ENCODE measurements at places on chromosomes 5 and 9.

DNA sequence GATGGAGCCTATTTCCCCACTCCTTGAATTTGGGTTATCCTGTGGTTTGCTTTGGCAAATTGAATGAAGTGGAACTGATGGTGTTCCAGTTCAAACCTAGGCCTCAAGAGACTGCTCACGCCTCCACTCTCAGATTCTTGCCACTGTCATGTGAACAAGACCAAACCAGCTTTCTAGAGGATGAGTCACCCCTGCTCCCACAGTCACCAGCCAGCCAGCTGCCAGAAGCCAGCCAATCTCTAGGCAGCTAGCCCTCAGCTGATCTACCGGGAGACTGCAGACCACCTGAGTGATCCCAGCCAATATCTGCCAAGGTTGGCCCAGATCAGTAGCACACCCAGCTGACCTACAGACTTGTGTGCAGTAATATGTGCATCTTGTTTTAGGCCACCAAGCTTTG is 300.6 kb downstream of the TMEM38B start:
- no peak for DNase-seq

DNA sequence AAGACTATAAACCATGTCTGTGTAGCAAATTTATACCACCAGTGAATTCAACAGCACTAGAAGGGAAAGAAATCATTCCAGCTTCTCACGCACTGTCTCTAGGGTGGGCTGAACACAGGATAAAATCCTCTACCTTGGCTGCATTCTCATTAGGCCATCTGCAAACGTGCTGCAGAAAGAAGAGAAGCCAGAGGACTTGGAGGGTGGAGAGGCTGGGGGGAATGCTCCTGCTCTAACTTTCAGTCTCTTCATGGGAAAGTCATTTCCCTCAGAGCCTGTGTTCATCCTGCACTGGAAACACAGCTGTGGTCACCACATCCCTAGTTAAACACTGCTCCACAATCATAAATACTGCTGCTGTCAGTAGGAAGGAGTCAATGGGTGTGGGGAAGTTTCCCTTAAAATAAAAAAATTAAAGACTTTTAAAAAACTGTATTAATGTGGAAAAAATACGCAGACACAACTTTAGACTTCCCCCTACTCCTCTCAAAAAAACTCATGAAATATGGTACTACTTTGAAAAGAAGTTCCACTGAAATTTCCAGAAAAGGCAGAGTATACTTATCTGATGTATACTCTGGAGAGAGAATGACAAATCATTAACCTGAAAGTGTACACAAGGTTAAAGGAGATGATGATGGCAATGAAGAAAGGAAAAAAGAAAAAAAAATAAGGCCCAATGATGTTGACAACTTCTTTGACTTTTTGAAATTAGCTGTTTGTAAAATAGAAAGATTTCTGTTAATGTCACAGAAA is 46.8 kb downstream of the LHFPL2 start:
- DNase-seq = no peak

DNA sequence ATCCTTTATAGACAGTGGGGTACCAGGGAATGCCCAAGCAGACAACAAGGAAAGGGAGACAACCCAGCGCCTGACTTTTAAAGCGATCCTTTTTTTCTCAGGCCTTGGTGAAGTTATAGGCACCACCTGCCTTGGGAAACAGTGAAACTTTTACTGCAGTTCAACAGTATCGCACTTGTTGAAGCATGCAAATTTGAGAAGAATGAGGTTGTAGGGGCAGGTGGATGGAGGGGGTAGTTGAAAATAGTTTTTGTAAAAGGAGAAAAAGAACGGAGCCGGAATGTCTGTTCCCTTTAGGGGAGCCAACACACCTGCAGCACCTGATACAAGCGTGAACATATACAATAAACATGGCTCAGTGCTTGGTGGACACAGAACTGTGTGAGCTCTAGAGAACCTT is 190.2 kb upstream of the NR3C1 start:
- no peak for DNase-seq

- DNase-seq = no peak
Observed at GRCh38 chr5:87588316-87588715, 175.6 kb upstream of the CCNH start.

- DNase-seq = no peak
Observed at GRCh38 chr5:22709743-22710142, 143.4 kb downstream of the CDH12 start.

GRCh38 chr5:10553476-10553875 is 10.4 kb upstream of the ANKRD33B start:
- DNase-seq = no peak

GRCh38 chr9:86794391-86795046 is 152.8 kb downstream of the GAS1 start:
- DNase-seq = no peak

DNA sequence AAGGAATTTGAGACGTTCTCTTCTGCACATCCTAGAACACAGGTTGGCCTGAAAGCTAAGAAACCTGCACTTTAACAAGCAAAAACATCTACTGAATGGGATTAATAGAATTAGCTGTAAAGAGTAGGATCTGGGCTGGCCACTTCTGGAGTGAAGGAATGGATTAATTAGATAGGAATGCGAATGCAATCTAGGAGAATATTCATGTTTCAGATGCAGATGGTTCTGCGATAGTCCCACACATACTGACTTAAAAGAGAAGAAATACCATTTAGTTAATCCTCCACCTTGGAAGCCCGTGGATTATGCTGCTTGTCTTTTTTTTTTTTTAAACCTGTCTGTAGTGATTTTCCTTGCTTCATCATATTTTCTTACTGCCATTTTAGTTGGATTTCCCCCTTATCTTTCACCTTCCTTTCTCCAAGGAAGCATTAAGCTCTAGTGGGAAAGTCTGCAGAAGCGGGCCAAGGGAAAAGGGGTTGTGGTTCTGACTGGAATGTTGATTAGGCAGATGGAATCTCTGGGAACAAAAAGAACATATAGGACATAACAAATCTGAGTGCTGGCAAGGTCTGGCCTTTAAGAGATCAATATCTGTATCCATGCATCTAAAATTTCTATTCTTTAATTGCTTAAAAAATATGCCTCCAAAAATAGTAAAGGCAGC is 152.4 kb downstream of the ALDH1A1 start:
- no peak for DNase-seq

- DNase-seq = no peak
Observed at GRCh38 chr9:89864731-89865130, 259.9 kb downstream of the GADD45G start.

DNA sequence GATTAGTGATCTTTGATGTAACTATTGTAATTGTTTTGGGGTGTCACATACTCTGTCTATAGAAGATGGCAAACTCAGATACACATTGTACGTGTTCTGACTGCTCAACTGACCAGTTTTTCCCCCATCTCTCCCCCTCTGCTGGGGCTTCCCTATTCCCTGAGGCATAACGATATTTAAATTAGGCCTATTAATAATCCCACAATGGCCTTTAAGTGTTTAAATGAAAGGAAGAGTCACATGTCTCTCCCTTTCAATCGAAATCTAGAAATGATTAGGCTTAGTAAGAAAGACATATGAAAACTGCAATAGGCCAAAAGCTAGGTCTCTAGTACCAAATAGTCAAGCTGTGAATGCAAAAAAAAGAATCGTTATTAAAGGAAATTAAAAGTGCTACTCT is 265.6 kb downstream of the TMEM232 start:
- DNase-seq = no peak

DNA sequence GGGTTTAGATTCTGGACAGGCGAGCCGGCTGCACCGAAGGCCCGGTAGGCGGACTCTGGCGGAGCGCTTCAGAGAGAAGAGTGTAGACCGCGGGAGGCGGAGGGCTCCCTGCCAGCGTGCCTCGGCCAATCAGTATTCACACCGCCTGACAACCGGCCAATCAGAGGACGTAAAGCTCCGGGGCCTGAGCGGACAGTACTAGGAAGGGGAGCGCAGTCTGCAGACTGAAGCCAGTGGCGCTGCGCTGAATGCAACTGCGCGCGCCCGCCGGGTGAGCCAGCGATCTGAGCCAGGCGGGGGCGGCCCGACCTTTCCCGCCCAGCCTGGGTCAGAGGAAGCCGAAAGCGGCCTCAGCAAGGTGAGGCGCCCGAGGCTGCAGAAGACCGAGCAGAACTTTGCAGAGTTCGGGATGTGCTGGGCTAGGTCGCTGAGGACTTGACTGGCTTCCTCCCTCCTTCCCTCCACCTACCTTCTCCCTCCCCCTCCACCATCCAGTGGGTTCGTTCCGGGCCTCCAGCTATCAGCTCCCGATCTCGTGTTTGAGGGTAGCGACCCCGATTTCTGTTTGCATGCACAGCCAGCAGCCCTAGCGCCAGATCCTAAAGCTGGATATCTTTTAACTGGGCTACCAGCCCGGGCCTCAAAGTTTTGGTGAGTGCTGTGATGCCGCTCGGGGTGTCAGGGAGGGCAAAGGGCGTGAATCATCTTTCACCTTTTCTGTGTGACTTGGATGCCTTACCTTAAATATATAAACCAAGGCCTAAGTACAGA is at the start of gene DMRT2:
Gene DMRT2, plus strand, starts transcription at position 233 of the 771 bp plus-strand sequence. CDS start 1,257 bp downstream, outside the sequence.
- no peak for DNase-seq

DNA sequence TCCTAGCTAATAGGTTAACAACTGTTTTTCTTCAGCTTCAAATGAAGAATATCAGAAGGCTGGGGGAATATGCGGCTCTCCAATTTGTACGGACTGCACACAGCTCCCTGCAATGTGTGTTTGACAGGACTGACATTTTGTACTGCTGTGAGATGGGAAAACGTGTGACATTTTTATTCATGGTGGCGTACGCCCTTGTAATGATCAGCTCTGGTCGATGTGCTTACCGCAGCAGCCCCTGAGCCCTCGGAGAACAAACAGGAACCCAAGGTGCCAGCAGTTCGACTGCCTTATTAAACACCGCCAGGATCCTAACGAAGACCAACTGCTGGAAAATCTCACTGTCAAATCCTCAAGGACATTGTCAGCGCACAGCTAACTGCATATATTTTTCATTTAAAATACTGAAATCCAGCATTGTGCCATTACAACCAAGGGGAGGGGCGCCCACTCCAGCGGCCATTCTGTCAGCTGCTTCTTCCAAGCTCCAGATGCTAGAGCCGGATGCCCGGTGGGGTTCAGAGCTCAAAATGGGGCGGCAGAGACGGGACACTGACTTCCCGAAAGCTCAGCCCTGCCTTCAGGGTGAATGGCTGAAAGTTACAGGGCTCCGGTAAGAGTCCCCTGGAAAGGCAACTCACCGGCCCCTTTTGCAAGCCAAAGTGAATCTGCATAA is 66.8 kb downstream of the CRB2 start:
- DNase-seq = no peak

GRCh38 chr9:131559421-131560000 is 14.2 kb downstream of the PRRT1B start:
- no peak for DNase-seq

All from stimulated activated CD4-positive, alpha-beta T cell treated with anti-CD3 and anti-CD28 coated beads, Interleukin-15, amount 100 ng/mL, for 1 hour (primary cell).